ENCODE measurements at places on chromosomes 2 and 18. TPM values are rescaled to one million over a fixed set of nuclear protein-coding genes. Genes with fewer than 3 reads are reported as not detected.

The AQP12B gene
- total RNA-seq, result not detected

The COL3A1 gene
- 6.9 TPM for total RNA-seq

The ARHGEF33 gene
- 0.41 TPM for total RNA-seq

DNA sequence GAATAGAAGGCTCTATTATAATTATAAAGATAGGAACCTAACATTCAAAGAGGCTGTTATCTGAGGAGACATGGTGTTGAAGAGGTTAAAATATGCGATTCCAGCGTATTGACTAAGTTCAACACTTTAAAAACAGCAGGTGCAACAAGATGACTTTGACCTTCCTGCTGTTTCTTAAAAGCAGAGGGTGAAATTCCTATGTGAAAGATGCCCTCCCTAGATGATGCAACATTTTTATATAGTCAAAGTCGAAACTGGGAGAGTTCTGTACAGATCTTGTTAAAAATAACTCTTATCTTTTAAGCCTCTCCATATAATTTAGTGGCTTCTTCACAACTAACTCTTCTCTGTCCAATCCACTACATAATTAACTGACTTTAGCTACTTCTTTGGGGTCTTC lies 4.4 kb upstream of the ACKR3 start:
- DNase-seq, result no peak

GRCh38 chr2:73068147-73068546 lies 3.4 kb downstream of the SFXN5 start:
- DNase-seq, result no peak

- DNase-seq, result no peak
Observed at GRCh38 chr2:45968946-45969584, 317.6 kb downstream of the PRKCE start.

- DNase-seq, result no peak
Observed at GRCh38 chr2:24885221-24886125, 34.6 kb downstream of the ADCY3 start.

DNA sequence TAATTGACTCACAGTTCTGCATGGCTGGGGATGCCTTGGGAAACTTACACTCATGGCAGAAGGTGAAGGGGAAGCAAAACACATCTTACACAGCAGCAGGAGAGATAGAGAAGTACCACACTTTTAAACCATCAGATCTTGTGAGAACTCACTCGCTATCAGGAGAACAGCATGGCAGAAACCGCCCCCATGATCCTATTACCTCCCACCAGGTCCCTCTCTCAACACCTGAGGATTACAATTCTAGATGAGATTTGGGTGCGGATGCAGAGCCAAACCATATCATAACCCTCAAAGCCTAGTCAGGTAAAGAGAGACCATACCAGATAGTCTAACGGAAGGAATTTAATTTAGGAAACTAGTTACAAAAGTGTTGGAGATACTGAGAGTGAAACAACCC lies 182.6 kb upstream of the ACVR2A start:
- DNase-seq, result no peak

- no peak for DNase-seq
Observed at GRCh38 chr2:71609029-71609428, 155.7 kb downstream of the DYSF start.

DNA sequence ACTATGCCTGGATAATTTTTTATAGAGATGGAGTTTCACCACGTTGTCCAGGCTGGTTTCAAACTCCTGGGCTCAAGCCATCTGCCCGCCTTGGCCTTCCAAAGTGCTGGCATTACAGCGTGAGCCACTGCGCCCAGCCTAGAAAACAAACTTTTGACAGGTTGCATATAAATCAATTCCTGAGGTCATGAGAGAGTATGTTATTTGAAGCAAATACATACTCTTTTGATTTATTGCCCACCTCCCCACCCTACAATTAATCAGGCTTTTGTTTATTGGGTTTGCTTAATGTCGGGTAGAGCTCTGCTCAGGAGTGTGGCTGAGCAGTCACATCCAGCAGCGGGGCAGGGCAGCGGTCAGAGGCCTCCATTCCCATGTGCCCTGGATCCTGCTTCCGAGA lies 37.9 kb upstream of the ASB1 start:
- no peak for DNase-seq

GRCh38 chr18:65477455-65477854 lies 273.4 kb upstream of the CDH7 start:
- DNase-seq, result no peak

Measured in Panc1 (cell line).